Activated T-helper 2 cell treated with anti-CD3 and anti-CD28 coated beads, Interferon-gamma antibody, Interleukin-2, Interleukin-4, amounts not matched to agents 10 μg/mL and 5 μg/mL and 100 μg/mL, durations not matched to agents 14 hours and 24 hours and 36 hours (primary cell): ENCODE measurements at places on chromosomes 1 and 21. TPM values are rescaled to one million over a fixed set of nuclear protein-coding genes. Genes with fewer than 3 reads are reported as not detected.

The ANKRD65 gene
- total RNA-seq, result not detected in 2 replicates

The OR6K3 gene
- not detected in 2 replicates for total RNA-seq

The PPFIA4 gene
- 33.4 and 35.1 TPM in 2 replicates for total RNA-seq

The KCNN3 gene
- total RNA-seq, result 0.39 and 0.91 TPM in 2 replicates

The SPRR2F gene
- total RNA-seq, result not detected in 2 replicates

The OR2L8 gene
- 0.21 TPM in 2 replicates for total RNA-seq

The NID1 gene
- total RNA-seq, result 0.39 and 0.55 TPM in 2 replicates

The FAM167B gene
- 0.78 and 0.80 TPM in 2 replicates for total RNA-seq

DNA sequence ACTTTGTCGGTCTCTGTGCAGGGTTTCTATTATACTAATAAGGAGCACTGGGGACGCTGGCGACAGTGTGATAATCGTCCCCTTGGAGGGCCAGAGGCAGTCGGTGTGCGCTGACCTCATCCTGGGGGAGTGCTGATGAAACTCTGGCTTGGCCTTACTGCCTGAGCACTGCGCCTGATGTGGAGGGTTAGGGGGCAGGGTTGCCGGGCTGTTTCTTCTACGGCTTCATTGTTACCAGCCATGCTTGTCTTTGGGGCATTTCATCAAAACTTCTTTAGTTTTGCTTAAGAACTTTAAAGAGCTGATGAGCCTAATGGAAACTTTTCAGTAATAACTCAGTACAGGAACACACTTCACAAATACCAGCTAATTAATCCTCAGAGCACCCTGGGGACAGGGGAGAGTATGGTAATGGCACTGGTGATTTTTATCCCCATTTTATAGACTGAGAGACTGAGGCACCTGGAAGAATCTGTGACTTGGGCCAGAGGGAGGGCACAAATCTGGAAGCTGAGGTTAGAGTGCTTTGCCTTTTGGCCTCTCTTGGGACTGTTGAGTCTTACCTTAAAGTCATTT, 81.8 kb downstream of the PEX14 start:
- no peaks in the 10 kb centered on the region for H3K4me1 ChIP-seq
- no peak overlapping the region for H3K4me3 ChIP-seq
- H3K27me3 ChIP-seq, result no peaks in the 10 kb centered on the region
- no peak overlapping the region for H3K27ac ChIP-seq
- DNase-seq, result no peak

DNA sequence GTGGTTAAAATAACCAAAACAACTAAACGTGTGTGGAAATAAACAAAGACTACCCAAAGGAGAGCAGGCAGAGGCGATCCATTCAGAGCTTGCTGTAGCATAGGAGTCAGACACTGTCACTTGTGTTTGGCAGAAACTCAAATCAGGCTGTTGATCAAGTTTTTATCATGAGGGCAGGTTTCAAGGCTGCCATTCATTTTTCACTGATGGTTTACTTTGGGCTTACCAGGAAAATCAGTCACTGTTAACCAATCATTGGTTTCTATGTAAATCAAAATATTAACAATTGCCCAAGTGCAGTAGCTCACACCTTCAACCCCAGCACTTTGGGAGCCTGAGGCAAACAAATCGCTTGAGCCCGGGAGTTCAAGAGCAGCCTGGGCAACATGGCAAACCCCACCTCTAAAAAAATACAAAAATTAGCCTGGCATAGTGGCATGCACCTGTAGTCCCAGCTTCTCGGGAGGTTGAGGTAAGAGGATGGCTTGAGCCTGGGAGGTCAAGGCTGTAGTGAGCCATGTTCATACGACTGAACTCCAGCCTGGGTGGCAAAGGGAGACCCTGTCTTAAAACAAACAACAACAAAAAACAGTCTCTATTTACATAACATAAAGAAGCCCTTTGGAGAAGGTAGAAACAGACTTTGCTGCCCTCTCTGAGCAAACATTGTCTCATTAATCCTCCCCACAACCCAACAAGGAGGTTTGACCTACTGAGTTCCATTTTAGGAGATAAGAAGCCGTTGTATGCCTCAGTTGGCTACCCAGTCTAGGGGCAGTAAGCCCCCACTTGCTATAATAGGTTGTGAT, 21.1 kb upstream of the ETS2 start:
- peaks cover 27% of the 10 kb centered on the region for H3K36me3 ChIP-seq
- DNase-seq, result no peak
- no peak overlapping the region for H3K4me3 ChIP-seq

GRCh38 chr1:152107984-152108881, 7.0 kb downstream of the TCHH start:
- peak overlapping the region; percentile 8 for H3K27ac ChIP-seq
- peaks cover 2% of the 10 kb centered on the region for H3K4me1 ChIP-seq
- peaks cover 3% of the 10 kb centered on the region for H3K36me3 ChIP-seq
- no peak overlapping the region for H3K4me3 ChIP-seq

- peaks cover 23% of the 10 kb centered on the region for H3K4me1 ChIP-seq
- H3K27me3 ChIP-seq, result no peaks in the 10 kb centered on the region
- no peak overlapping the region for H3K27ac ChIP-seq
These were observed 23.4 kb downstream of the BCAR3 start for GRCh38 chr1:93658188-93658587.

GRCh38 chr1:228830185-228830953, 95.1 kb downstream of the RHOU start:
- peaks cover 26% of the 10 kb centered on the region for H3K4me1 ChIP-seq
- H3K4me3 ChIP-seq, result no peak overlapping the region
- DNase-seq, result no peak
- H3K27ac ChIP-seq, result no peak overlapping the region
- peaks cover 27% of the 10 kb centered on the region for H3K27me3 ChIP-seq
- H3K36me3 ChIP-seq, result no peaks in the 10 kb centered on the region

DNA sequence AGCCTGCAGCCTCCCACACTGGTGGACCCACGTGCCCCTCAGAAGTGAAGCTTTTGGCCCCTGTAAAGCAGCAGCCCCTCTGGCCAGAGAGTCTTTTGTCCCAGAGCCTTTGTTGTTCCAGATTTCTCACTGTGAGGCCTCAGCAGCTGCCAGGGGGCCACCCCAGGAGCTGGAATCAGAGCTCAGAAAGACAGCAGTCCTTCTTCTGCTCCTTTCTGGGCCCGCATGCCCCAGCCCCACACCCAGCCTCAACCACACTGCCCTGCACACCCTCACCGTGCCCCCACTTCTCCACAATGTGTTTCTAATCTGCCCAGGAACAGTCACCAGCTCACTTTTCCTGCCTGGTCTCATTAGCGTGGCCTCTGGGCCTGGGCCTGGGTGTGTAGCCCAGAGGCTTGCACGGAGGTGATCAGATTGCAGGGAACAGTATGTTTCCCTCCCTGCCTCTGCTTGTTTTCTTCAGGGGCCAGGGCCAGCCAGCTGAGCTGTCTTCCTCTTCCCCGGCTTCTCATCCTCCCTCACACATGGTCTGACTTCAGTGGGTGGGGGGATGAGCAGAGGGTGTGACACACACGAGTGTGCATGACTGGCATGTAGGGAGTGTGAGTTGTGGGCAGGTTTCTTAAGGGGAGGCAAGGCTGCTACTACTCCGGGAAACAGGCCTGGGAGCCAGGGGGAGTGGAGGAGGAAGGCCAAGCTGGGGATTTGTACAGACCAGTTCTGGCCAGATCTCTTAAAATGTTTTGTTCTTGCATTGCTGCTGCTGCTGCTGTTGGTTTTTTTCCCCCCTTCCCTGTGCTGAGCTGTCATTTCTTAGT, 82.5 kb upstream of the ZNF648 start:
- peaks cover 18% of the 10 kb centered on the region for H3K4me1 ChIP-seq
- peaks cover 5% of the 10 kb centered on the region for H3K27me3 ChIP-seq
- H3K4me3 ChIP-seq, result no peak overlapping the region
- no peak overlapping the region for H3K27ac ChIP-seq
- no peak for DNase-seq
- no peaks in the 10 kb centered on the region for H3K36me3 ChIP-seq

- H3K27me3 ChIP-seq, result peaks cover 3% of the 10 kb centered on the region
- no peak for DNase-seq
- no peak overlapping the region for H3K4me3 ChIP-seq
- no peaks in the 10 kb centered on the region for H3K36me3 ChIP-seq
These were observed 196.9 kb upstream of the ETV3 start for GRCh38 chr1:157335056-157335455.

DNA sequence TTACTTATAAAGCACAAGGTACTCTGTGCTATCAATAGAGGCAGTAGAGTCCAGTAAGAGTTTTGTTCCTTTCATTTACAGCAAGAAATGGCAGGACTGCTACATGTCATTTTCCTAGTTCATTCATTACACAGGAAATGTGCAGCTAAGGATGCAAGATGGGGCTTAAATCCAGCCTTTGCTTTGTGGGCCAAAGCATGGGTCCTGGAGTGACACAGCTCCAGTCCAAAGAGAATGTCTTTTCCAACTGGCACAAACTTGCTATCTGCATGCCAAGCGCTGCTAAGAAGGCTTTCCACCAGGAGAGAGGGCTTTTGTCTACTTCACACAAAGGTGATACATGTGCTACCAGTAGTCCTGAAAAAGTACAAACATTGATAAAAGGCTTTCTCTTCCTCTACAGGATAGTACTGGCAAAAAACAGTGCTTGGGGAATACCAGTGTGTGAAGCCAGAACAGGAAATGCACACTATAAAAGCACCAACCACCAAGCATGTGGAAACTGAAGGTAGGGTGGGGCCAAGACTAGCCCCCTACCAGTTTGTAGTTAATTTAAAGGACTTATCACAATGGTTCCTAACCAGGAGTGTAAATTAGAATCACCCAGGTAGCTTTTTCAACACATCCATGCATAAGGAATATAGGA, 68.7 kb downstream of the ARID4B start:
- H3K4me3 ChIP-seq, result no peak overlapping the region
- H3K27ac ChIP-seq, result peak overlapping the region; percentile 38
- peaks cover 30% of the 10 kb centered on the region for H3K4me1 ChIP-seq
- no peaks in the 10 kb centered on the region for H3K27me3 ChIP-seq
- DNase-seq, result no peak
- peaks cover 30% of the 10 kb centered on the region for H3K36me3 ChIP-seq

- no peaks in the 10 kb centered on the region for H3K36me3 ChIP-seq
- no peaks in the 10 kb centered on the region for H3K4me1 ChIP-seq
- peaks cover 8% of the 10 kb centered on the region for H3K27me3 ChIP-seq
- H3K4me3 ChIP-seq, result no peak overlapping the region
- no peak for DNase-seq
These were observed 12.5 kb downstream of the HAO2 start for GRCh38 chr1:119380983-119381662.

- DNase-seq, result no peak
- H3K36me3 ChIP-seq, result peaks cover 49% of the 10 kb centered on the region
- H3K4me3 ChIP-seq, result no peak overlapping the region
- peaks cover 21% of the 10 kb centered on the region for H3K4me1 ChIP-seq
- no peaks in the 10 kb centered on the region for H3K27me3 ChIP-seq
These were observed 3.6 kb downstream of the CHAF1B start for GRCh38 chr21:36388835-36389234.

DNA sequence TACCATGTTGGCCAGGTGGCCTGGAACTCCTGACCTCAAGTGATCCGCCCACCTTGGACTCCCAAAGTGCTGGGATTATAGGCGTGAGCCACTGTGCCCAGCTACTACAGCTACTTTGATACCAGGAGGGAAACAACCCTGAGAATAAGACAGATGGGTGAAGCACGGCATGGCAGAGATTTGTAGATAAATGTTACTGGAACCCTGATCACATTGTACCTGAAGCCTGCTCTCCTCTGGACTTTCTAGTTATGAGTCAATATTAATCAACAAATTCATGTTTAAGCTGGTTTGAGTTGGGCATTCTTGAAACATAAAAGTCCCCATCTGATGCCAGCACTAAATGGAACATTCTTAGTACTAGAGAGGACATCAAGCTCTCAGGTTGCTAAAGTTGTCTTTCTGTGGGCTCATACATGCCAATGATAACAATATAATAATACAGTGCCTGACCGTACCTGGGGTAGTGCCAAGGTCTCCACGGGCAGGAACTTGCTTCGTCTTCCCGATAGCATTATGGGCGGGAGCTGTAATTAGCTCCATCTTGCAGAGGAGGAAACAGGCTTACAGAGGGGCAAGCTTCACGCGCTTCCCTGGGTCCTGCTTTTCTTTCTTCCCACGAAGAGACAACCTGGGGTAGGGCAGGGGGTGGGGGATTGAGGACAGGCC, 30.7 kb upstream of the SLC19A1 start:
- H3K36me3 ChIP-seq, result no peaks in the 10 kb centered on the region
- H3K4me3 ChIP-seq, result no peak overlapping the region

DNA sequence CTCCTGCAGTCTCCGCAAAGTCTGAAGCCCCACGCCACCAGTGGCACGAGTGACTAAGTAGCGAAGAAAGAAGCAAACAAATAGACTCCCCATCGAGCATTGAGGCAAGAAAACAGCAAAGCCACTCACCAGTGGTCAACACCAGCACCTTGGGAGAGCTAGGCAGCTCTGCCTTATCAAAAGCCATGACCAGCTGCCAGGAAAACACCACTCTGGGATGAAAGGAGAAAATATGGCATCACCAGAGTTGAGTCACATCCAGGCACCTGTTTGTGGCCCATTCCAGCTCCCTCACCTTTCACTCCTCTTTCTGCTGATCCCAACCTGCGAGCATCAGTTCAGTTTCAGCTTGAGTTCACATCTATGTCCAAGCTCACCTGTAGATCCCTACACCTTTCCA, 17.2 kb downstream of the PDZK1 start:
- H3K4me1 ChIP-seq, result peaks cover 22% of the 10 kb centered on the region
- H3K36me3 ChIP-seq, result no peaks in the 10 kb centered on the region
- no peaks in the 10 kb centered on the region for H3K27me3 ChIP-seq
- DNase-seq, result no peak

GRCh38 chr1:154714638-154715037, 106.7 kb upstream of the ADAR start:
- H3K4me1 ChIP-seq, result peaks cover 14% of the 10 kb centered on the region
- H3K36me3 ChIP-seq, result no peaks in the 10 kb centered on the region
- H3K27me3 ChIP-seq, result peaks cover 3% of the 10 kb centered on the region
- no peak for DNase-seq
- no peak overlapping the region for H3K4me3 ChIP-seq

- peaks cover 3% of the 10 kb centered on the region for H3K27me3 ChIP-seq
- H3K27ac ChIP-seq, result no peak overlapping the region
- no peak overlapping the region for H3K4me3 ChIP-seq
- no peaks in the 10 kb centered on the region for H3K36me3 ChIP-seq
- peaks cover 22% of the 10 kb centered on the region for H3K4me1 ChIP-seq
These were observed 45.7 kb downstream of the ELK4 start for GRCh38 chr1:205585835-205586785.

GRCh38 chr1:215397106-215397505, 170.0 kb upstream of the KCTD3 start:
- H3K36me3 ChIP-seq, result no peaks in the 10 kb centered on the region
- no peaks in the 10 kb centered on the region for H3K27me3 ChIP-seq
- DNase-seq, result no peak
- H3K4me3 ChIP-seq, result no peak overlapping the region

GRCh38 chr1:23593042-23593521, 33.8 kb upstream of the ID3 start:
- H3K4me1 ChIP-seq, result peaks cover 58% of the 10 kb centered on the region
- peak overlapping the region; percentile 95 for H3K27ac ChIP-seq
- no peaks in the 10 kb centered on the region for H3K36me3 ChIP-seq
- no peak for DNase-seq
- no peaks in the 10 kb centered on the region for H3K27me3 ChIP-seq

DNA sequence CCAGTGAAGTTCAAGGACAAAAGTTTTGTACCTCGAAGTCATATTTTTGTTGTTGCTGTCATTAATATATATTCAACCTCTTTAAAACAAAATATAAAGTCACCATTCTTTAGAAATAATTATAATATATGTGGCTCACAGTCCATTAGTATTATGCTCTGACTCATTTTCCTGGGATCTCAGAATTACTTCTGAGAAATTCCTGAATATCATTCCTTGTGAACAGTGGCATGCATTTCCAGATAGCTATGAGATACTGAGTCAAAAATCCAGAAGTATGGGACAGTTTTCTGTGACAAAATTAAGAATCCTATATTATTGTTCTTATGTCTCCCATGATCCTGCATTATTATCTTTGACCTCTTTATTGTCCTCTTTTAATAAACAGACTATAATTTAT, 13.8 kb upstream of the RGS21 start:
- no peaks in the 10 kb centered on the region for H3K36me3 ChIP-seq
- no peak overlapping the region for H3K27ac ChIP-seq
- H3K4me3 ChIP-seq, result no peak overlapping the region
- H3K27me3 ChIP-seq, result no peaks in the 10 kb centered on the region
- DNase-seq, result no peak
